Hindlimb muscle (tissue), 1 donor: ENCODE measurements at places on chromosomes 12 and 14.

GRCh38 chr12:58583529-58583928 is 336.8 kb downstream of the LRIG3 start:
- no peak for DNase-seq

- DNase-seq: no peak
Measured at GRCh38 chr12:118023301-118023860, 6.9 kb downstream of the RFC5 start.

DNA sequence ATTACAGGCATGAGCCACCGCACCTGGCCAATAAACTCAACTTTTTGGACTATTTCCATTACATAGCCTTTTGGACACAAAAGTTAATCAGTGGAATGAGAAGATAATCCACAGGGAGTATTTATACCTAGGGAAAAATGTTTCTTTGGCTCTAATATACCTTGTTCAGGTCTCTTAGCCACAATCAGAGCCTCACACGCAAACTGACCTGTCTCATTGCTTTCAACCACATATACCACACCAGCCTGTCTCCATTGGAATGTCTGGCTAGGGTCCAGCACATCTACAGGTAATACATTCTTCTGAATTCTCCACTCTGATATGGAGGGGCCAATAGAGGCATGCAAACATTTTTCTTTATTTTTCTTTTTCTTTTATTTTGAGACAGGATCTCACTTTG is 3.8 kb upstream of the RBMS2 start:
- no peak for DNase-seq

GRCh38 chr12:53467880-53468279 is 16.0 kb downstream of the PCBP2 start:
- no peak for DNase-seq

DNA sequence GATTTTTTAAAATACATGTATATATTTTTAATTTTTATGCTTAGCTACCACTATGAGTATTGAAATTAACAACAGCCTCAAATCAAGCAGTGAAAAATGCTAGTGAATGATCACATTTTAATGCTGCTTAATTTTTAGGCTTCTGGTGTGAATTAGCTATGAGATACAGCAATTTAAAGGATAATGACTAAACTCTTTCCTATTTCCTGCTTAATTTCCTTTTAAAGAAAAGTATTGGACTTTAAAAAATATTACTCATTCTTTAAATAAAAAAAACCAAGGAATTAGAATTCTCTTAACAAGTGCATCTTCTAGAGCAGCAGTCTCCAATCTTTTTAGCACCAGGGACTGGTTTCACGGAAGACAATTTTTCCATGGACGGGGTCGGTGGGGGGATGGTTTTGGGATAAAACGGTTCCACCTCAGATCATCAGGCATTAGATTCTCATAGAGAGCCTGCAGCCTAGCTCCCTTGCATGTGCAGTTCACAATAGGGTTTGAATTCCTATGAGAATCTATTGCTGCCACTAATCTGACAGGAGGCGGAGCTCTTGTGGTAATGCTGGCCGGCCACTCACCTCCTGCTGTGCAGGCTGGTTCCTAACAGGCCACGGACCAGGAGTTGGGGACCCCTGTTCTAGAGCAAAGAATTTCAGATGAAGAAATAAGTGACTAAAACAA is 18.6 kb upstream of the NTN4 start:
- no peak for DNase-seq

DNA sequence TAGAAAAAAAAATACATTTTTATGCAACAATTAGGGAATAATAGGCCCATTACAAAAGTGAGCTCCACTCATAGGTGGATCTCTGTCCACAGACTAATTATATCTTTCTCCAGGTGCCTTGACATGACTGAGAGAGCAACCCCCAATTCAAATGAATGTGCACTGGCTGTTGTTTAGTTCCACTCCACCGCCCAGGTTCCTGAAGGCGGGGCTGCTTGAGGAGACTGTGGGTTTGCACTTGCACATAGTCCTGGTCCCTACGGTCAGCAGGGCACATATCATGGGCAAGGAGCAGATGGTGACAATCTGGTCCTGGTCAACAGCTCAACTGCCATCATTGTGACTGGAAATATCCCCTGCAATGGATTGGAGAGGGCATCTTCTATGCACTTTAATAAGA is 195.6 kb upstream of the PWP1 start:
- DNase-seq: no peak

DNA sequence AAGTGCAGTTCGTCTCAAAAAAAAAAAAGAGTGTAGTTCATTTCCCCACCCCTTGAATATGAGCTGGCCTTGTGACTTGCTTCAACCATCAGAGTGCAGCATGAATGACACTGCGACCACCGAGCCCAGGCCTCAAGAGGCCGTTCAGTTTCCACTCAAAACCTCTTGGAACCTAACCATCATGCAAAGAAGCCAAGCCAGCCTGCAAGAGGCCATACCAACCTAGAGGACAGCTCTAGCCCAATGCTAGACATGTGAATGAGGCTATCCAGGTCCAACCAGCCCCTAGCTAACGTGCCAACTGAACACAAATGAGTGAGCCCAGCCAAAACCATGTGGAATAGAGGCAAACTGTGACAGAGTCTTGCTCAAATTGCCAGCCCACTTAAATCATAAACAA is 29.7 kb downstream of the R3HDM2 start:
- DNase-seq: no peak

GRCh38 chr12:119512772-119513497 is 80.6 kb upstream of the TMEM233 start:
- peak; percentile 19 for DNase-seq

GRCh38 chr14:104888489-104889374 is 23.7 kb downstream of the CEP170B start:
- no peak for DNase-seq
